ENCODE measurements at places on chromosomes 7 and 10.

- no peak for DNase-seq
Measured at GRCh38 chr10:77710081-77710551, 72.5 kb upstream of the KCNMA1 start.

DNA sequence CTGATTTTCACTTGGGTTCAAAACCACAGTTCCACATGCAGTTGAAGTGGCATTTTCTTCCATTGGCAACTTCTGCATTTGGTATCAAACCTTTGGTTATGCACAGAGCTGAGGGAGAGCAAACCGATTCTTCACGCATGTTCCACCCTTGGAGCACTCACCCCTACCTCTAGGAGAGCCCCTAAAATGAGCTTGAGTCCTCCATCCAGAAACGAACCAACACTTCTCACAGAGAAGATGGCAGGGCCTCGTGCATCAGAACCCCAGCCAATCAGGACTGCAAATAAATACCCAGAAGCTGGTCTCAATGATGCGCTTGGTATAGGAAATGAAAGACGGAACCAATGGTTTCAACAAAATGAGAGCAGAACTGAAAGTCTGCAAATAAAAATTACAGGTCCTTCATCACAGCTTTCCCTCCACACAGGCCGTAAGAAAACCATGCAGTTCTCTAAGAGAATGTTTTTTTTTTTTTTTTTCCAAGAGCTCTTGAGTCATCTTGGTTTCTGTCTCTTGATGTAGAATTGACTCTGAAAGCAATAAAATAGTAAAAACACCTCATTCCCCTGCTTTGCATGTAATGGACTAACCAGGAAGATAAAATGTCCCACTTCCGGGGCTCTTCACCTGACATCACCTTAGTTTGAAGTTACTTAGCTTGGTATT is 23.9 kb downstream of the KLF6 start:
- peak; percentile 36 for DNase-seq

- no peak for DNase-seq
Measured at GRCh38 chr7:112306903-112307302, 100.4 kb downstream of the ZNF277 start.

- no peak for DNase-seq
Measured at GRCh38 chr10:35852721-35853120, 210.6 kb upstream of the FZD8 start.

- no peak for DNase-seq
Measured at GRCh38 chr7:14899030-14899429, 3.5 kb downstream of the DGKB start.

- DNase-seq: no peak
Measured at GRCh38 chr7:85055906-85056305, 130.9 kb downstream of the SEMA3D start.

DNA sequence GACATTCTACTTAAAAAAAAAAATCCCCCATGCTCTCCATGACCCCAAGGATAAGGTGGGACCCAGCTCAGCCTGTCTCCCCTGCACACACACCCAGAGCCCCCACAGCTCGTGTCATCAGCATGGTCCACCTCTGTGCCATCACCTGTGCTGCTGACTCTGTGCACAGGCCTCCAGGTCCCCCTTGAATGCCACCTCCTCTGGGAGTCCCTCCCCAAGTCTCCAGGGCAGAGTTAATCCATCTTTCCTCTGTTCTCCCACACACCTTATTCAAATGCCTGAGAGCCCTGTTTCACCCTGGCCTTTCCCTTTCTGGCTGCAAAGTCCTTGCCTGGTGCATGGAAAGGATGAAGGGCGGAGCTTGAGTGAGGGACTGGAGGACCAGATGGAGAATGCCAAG is 194.1 kb upstream of the LYZL2 start:
- DNase-seq: no peak

DNA sequence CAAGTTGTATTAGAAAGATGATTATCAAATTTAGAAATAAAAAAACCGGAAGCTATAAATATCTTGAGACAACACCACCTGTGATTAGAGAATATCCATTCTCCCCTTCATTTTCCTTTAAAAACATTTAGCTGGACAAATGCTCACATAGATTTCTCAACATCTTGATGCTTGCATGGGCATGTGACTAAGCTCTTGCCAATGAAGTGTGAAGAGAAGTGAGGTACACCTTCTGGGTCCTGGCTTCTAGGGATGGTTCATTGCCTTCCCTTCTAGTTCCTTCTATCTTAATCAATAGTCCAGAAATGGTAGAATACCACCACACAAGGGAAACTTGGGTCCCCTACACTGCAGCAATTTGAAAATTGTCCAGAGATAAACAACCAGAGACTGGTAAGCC is 41.0 kb downstream of the WAPL start:
- DNase-seq: no peak

DNA sequence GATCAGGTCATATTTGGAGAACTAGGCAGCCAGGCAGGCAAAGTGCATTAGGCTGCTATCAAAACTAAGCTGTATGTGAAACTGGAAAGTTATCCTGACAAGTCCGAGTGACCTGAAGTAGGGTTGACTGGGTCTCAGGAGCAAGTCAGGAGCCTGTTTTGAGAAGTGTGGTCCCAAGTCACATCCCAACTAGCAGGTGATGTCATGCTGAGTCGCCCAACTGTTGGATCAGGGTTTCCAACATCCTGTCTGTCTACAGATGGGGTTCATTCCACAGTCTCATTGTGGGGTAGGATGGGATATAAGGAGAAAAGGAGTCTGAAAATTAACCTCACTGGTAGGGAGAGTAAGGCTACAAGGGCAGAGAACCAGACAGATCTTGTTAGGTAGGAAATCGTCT is 27.0 kb downstream of the SLC26A4 start:
- DNase-seq: peak; percentile 54

GRCh38 chr10:77700086-77700485 is 62.5 kb upstream of the KCNMA1 start:
- no peak for DNase-seq

DNA sequence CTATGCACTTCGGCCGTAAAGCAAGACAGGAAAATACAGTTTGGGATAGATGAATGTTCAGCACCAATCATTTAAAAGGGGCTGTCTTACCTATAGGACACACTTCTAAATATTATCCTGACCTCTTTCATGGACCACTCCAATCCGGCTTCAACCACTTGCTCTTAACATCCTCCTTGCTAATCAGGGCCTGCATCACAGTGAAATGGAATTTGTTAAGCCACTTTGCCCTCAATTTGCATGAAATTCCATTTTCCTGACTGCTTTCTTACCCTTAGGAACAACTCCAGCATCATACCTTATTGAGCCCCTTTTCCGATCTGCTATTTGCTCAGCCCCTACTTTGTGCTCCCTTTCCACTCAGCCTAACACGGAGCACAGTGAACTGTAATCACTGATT is 667.3 kb downstream of the PHTF2 start:
- DNase-seq: no peak

DNA sequence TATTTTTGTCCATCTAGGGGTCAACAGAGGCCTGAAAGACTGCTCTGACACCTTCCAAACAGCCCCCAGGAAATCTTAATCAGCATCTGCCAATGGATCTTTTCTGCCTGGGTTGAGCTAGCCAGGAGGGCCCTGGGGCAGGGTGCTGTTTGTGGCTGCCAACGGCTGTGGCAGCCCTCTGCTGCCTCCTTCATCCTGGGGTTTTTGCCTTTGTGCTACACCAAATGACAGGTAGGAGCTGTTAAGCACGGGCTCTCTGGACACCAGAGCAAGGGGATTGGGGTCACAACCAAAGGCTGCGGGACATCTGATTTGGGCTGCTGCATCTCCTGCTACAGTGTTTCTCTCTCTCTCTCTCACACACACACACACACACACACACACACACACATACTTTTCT is 2.0 kb upstream of the KIAA1217 start:
- no peak for DNase-seq

GRCh38 chr10:80522756-80523363 is 14.8 kb upstream of the SH2D4B start:
- no peak for DNase-seq
